Activated T-cell treated with anti-CD3 and anti-CD28 coated beads, Interleukin-2, amount 50 U/mL, for 4 hours (primary cell): ENCODE measurements at places on chromosomes 12 and 14. TPM values are rescaled to one million over a fixed set of nuclear protein-coding genes. Genes with fewer than 3 reads are reported as not detected.

EEF1AKMT3 gene
- 2.0 TPM for total RNA-seq

GLIPR1 gene
- total RNA-seq: 6.1 TPM

AHNAK2 gene
- 0.05 TPM for total RNA-seq

GLT1D1 gene
- 0.18 TPM for total RNA-seq

SCNN1A gene
- total RNA-seq: 0.84 TPM

SLC25A21 gene
- not detected for total RNA-seq

POTEM gene
- not detected for total RNA-seq

DPY19L2 gene
- total RNA-seq: 3.0 TPM

C12orf76 gene
- total RNA-seq: 6.8 TPM

TAS2R19 gene
- 0.95 TPM for total RNA-seq

MUCL1 gene
- total RNA-seq: 1.2 TPM

LIN7A gene
- 0.13 TPM for total RNA-seq

C12orf50 gene
- total RNA-seq: not detected

CCDC196 gene
- total RNA-seq: not detected

RFLNA gene
- total RNA-seq: not detected

ESR2 gene
- 4.5 TPM for total RNA-seq

TMEM132C gene
- not detected for total RNA-seq

CFAP73 gene
- total RNA-seq: 0.29 TPM

PRB2 gene
- total RNA-seq: not detected

TMCC3 gene
- total RNA-seq: 0.11 TPM

CLSTN3 gene
- 9.9 TPM for total RNA-seq

C12orf56 gene
- total RNA-seq: not detected

ADGRD1 gene
- total RNA-seq: 0.45 TPM

FAM186B gene
- total RNA-seq: 0.37 TPM

PPFIA2 gene
- not detected for total RNA-seq

ACOT6 gene
- total RNA-seq: not detected

BEGAIN gene
- total RNA-seq: 0.53 TPM

DENR gene
- 88.1 TPM for total RNA-seq

SIX4 gene
- not detected for total RNA-seq

RNF34 gene
- total RNA-seq: 71.9 TPM

OR6C2 gene
- total RNA-seq: not detected

FIGNL2 gene
- total RNA-seq: 0.58 TPM

CD163 gene
- 0.65 TPM for total RNA-seq

TAS2R13 gene
- 0.26 TPM for total RNA-seq

SYT1 gene
- total RNA-seq: not detected

RNF212B gene
- not detected for total RNA-seq

TAS2R10 gene
- 0.19 TPM for total RNA-seq

PLXNC1 gene
- total RNA-seq: 6.9 TPM

CMKLR1 gene
- 0.11 TPM for total RNA-seq

GRIP1 gene
- total RNA-seq: 4.4 TPM

SLC10A1 gene
- total RNA-seq: not detected

PZP gene
- total RNA-seq: not detected

HHIPL1 gene
- total RNA-seq: not detected

PTPN6 gene
- total RNA-seq: 309 TPM

TMTC2 gene
- 1.0 TPM for total RNA-seq

ASIC1 gene
- total RNA-seq: 2.8 TPM

TRIM9 gene
- 0.54 TPM for total RNA-seq

MMP19 gene
- not detected for total RNA-seq

EML5 gene
- total RNA-seq: 3.6 TPM

VRTN gene
- total RNA-seq: not detected

DAO gene
- total RNA-seq: not detected

KLRC4 gene
- 1.1 TPM for total RNA-seq

DDN gene
- total RNA-seq: 1.4 TPM

TRPV4 gene
- total RNA-seq: not detected

HRK gene
- total RNA-seq: not detected

TAS2R42 gene
- not detected for total RNA-seq

PRPH gene
- not detected for total RNA-seq

CNTN1 gene
- total RNA-seq: not detected
